Nucleus accumbens (tissue), 56 donors: ENCODE measurements at places on chromosomes 7 and 10.

- no peak for DNase-seq
Observed at GRCh38 chr7:42392826-42393225, 155.8 kb upstream of the GLI3 start.

DNA sequence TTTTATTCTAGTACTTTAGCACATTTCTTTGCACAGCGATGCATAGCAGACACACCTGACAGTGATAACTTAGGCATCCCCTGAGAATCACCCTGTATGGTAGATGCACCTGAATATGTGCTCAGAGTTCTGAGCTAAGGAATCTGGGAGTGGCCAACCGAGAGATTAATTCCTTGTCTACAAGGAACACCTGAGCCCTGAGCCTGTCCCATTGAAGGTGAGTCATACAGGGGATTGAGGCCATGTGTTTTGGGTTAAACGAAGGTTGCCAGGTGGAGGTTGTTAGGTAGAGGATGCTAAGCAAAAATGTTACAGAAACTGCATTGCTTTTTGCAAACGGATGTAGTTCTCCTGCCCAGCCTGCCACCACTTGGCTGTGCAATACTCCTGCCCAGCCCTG lies 128.9 kb downstream of the AMPH start:
- DNase-seq, result no peak

GRCh38 chr10:103295374-103296015 lies 18.6 kb downstream of the INA start:
- DNase-seq, result no peak

- no peak for DNase-seq
Observed at GRCh38 chr7:94104301-94104700, 100.1 kb upstream of the BET1 start.

DNA sequence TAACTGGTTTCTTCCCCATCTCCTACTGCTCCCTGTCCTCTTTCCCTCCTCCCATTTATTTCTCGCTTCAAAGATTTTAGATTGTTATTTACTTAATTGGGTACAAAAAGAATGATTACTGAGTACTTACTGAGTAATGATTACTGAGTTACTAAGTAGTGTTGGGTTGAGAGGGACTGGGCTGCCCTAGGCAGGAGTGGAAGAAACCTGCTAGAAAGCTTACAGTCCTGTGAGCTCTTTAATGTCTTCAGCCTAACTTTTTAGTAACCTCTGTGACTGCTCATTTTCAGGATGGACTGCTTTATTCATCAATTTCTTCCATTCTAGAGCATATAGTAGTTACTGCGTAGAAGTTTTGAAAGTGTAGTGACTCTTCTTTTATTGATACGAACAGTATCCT lies 7.6 kb downstream of the PHF14 start:
- no peak for DNase-seq

DNA sequence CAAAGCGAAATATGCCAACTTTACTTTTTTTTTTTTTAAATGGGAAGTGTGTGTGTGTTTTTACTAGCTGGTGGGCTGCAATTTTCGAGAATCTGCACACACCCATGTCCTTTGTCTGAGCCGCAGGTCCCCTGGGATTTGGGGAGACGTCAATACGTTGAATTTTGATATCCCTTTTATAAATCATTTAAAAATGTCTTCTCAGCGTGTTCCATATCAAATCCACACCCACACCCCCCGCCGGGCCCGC lies 404 bp upstream of the FMC1 start:
- no peak for DNase-seq

DNA sequence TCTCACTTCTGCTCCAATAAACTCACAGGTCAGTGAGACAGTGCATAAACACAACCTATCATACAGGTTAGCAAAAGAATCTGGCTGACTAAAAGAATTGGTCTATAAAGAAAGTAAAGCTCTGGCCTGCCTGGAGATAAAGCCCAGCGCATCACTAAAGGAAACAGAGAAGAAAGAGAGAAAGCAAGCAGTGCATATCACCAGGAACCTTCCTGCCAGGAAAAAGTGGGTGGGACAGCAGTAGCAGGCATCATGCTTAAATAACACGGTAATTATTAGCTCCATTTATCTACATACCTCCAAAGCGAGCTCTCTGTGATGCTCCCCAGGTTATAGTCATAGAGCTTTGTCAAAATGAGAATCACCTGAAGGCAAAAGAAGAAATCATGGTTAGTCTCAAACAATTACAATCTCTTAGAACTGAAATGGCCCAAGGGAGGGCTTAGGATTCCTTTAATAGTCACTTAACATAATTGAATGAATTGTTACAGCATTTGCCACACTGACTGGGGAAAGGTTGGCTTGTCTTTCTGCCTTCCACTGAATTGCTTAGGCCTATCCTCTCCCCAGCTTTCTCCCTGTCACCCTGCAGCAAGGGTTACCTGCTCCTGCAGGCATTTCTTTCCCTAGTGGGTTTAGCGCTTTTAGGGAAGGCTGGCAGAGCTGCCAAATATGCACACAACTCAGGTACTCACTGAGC lies 208.1 kb downstream of the SORCS1 start:
- no peak for DNase-seq

GRCh38 chr7:97021747-97022490 lies 2.7 kb downstream of the DLX5 start:
- DNase-seq, result no peak

GRCh38 chr7:15561835-15562234 lies at the start of gene AGMO:
AGMO (minus strand) TSS chr7:15562015.
- peak; percentile 18 for DNase-seq

GRCh38 chr10:122508021-122508420 lies 46.7 kb downstream of the HTRA1 start:
- DNase-seq, result no peak

- no peak for DNase-seq
Observed at GRCh38 chr7:20374399-20374798, 43.7 kb downstream of the ITGB8 start.

- no peak for DNase-seq
Observed at GRCh38 chr10:89207801-89208551, 859 bp upstream of the CH25H start.

DNA sequence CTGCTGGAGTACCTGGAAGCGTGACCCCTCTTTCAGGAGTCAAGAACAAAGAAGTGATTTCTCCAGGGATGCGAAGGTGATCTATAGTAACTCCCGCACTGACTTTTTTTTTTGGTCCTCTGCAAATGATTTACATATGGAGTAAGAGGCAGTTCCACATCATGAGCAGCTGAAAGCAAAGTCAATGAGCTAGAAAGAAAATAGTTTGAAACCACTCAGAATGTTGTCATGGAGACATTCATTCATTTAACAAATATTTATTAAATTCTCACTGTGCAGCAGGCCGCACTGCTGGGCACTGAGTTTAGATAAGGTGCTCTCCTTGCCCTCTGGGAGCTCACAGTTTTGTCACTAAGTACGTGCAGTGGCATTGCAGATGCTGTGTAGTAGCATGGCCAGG lies 206.7 kb downstream of the CAMK1D start:
- DNase-seq, result no peak

DNA sequence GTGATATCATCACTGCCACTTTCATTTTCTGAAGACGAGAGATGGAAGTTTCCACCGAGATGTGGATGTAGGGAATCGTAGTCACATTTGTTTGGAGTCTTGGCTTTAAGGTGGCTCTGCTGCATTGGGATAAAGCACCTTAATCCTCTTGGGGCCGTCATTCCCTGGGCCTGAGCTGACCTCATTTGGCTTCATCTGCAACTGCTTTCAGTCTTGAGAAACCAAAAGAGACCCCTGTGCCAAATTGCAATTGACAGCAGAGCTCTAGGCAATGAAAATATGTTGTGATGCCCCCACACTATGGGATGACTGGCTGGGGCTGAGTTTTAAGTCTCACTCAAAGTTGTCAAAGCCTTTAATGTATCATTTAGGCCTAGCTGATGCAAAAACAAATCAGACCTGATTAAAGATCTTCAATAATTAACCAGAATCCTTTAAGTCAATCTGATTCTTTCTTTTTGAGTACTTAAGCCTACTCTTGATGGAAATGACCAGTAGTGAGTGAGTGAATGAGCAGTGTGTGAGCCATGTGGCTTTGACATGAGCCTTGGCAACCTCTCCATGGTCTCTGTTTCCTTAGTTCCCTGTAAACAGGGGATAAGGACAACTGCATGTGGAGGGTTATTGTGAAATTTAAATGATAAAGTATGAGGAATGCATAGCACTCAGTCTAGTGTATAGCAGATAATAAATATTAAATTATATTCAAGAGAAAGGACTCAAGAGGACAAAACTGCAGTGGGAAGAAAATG lies 155.0 kb downstream of the BMPER start:
- no peak for DNase-seq

DNA sequence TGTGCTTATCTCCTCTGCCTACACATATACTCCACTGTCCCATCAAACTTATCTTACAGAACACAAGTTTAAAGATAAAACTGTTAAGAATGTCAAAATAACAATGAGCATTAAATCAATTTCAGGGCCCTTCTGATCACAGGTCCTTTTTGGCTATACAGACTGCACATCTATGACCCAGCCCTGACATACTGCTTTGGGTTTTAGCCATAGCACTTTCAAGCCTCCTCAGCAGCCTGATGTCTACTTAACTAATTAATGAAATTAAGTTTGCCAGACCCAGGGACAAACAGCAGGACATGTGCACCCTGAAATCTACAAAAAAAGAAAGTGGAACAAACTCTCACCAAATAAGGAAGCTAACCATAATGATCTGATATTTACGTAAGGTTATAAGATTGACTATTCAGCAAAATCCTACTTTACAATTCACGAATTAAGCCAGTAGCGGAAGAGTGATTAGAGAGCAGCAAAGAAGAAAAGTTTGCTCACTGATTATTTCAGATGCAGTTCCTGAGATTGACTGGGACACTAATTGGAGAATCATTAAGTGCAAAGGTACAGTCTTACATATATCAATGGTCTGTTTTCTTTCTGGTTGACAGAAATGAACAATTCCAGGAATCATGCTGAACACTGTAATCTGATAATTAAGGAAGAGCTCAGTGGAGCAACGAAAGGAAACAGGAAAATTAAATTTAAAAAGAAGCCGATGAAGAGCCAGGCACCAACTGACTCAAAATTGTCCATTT lies 669.3 kb upstream of the LRRN3 start:
- no peak for DNase-seq

DNA sequence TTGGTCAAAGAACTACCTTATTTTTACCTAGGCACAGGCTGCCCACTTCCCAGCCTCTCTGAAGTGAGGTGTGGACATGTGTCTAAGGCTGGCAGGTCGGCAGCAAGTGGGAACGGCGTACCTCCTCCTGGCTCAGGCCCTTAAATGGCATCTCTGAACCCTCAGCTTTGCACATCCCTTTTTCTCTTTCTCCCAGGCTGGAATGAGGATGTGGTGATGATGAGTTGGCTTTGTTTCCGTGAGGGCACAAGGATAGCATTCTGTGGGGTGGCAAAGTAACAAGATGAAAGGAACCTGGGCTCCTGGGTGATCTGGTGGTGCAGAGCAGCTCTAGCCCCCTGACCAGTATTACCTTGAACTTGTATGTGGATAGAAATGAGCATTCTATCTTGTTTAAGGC lies 196.8 kb downstream of the REEP3 start:
- no peak for DNase-seq

DNA sequence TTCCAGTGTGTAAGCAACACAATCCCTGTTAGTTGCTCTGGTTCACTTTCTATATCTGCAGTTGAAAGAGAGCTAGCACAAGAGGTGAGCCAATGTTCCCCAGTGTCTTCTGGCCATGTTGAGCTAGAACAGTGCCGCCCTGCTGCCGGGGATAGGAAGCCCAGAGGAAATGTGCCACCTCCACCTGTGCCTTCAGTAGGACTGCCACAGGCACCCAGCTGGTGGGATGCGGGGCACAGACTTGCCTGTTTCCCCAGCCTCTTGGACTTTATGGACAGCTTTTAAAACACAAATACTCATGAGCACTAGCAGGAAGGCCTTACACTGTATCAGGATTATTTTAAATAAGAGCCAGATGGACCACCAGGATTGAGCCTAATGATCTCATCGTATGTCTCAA lies 234.5 kb upstream of the COBL start:
- DNase-seq, result no peak

DNA sequence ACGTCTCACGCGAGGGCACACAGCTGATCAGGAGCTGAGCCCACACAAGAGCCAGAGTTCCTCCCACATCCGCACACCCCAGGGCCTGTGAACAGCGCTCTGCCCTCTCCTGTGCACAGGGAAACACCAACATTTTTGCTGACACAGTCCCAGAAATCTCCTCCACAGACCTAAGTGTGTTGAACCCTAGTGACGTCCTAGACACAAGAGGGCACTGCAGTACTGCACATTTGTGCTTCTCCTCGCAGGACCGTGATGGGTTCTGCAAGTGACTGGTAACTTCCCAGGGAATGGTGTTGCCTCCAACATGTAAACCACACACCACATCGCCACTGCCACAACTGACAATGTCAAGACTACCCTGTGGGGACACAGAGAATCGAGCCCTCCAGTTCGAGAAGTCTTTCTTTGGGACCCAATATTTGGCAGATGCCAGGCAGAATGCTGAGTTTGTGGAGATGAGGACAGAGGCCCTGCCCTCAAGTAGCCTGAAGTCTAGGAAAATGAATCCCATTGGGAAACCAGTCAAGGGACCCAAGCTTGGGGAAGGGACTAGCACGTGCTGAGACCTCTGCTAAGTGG lies 170.3 kb downstream of the PAXIP1 start:
- peak; percentile 27 for DNase-seq

- peak; percentile 86 for DNase-seq
Observed at GRCh38 chr7:2641406-2642393, 9.9 kb downstream of the TTYH3 start.

GRCh38 chr7:38669965-38670520 lies 38.9 kb upstream of the AMPH start:
- DNase-seq, result no peak

DNA sequence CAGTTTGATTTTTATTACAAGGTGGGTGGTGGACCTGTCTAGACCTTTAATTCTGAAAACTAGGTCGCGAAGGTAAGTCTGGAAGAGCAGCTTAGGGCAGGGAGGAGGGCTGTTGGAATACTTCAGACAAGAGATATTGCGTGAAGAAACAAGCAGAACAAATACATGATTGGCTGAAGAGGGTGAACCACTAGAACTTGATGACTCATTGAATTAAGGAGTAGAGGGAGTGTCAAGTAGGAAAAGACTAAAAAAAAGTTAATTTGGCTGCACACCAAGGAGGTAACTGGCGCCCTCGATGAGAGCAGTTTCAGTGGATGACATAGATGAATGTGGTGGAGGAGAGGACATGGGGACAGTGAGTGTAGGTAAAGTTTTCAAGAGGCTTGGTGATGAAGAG lies 41.3 kb downstream of the WNT2 start:
- no peak for DNase-seq

DNA sequence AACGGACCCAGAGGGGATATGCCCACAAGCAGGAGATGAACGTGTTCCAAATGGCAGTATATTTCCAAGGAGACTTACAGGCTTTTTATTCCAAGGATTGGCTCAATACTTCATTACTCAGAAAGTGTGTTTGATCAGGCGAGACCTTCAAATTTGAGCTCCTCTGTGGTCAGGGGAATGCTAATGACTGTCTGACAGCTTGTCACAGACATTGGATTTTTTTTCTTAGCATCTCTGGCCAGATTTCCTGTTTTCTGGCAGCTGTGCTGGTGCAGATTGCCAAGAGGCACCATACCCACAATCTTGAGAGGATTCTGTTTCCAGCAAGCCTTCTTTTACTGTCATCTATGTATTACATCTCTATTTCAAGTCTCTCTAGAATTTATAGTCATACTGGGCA lies 93.8 kb downstream of the C1GALT1 start:
- no peak for DNase-seq

GRCh38 chr10:92850185-92850584 lies 1.9 kb downstream of the EXOC6 start:
- DNase-seq, result no peak

- DNase-seq, result no peak
Observed at GRCh38 chr7:156956727-156957126, 7.2 kb downstream of the NOM1 start.

- no peak for DNase-seq
Observed at GRCh38 chr10:103552856-103553742, 59.6 kb downstream of the NEURL1 start.
